ENCODE measurements at places on chromosomes 7 and 10.
A peak's percentile ranks its signal among the peaks of the same experiment; 100 is the strongest.

DNA sequence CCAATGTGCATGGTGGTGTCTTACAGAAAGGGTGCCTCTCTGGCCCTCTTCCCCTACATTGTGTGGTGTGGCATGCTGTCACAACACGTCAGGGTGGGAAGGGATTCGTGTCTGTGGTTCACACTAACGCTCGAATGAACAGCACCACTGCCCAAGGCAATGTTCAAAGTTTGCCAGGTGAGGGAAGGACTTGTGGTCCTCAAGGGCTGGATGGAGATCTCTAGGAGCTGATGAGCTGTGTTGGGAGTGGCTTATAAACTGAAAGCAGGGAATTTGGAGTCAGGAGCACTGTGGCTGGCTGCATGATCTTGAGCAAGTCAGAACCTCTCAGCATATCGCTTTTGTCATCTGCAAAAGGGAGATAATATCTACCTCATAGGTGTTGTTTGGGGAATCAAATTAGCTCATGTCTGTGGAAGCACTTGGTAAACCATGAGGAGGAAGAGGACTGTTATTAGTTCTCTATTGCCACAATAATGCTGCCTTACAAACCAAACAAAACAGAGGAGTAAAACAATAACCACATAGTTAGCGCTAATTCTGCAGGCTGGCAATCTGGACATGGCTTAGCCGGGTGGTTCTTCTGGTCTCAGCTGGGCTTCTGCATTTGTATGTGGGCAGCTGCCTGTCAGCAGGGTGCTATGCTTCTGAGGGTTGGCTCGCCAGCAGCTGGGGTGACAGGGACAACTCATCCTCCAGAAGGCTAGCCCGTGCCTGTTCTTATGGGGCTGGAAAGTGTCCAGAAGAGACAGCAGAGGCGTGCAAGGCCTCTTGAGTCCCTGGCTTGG, 22.9 kb upstream of the C10orf105 start:
- peak; percentile 31 for DNase-seq

DNA sequence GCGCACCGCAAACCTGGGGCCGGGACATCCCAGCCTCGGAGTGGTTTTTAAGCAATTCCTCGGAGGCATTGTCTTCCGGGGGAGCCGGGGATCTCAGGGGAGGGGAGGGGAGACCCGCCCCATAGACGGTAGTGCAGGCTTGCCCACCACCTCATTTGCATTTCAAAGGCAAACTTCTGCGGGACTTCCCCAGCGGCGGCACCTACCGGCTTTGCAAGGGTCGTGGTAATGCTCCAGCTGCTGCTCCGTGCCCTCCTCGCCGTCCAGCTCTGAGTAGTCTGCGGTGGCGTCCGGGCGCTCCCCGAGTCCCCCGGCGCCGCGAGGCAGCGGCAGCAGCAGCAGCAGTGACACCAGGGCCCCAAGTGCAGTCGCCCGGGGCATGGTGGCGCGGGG, 425 bp downstream of the TLL2 start:
- peak; percentile 33 for DNase-seq

DNA sequence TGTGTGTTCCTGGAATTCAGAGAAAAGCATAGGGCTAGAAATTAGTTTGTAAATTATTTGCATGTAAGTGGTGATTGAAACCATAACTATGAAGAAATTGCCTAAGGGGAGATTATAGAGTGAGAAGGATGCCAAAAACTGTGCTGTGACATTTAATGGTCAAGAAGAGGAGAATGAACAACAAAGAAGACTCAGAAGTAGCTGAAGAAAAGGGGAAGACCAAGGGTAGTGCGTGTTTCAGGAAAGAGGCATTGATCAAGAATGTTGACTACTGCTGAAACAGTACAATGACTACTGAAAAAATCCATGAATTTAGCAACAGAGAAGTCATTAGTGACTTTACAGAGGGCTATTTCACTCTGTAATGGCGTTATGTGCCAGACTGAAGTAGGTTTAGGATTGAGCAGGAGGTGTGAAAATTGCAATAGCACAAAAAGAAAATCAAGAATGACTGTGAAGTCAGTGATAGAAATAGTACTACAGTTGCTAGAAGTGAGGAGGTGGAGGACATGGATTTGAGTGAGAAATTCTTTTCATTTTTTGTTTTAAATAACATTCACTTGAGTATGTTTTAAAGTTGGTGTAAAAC, 28.9 kb upstream of the SAMD9L start:
- DNase-seq: no peak

DNA sequence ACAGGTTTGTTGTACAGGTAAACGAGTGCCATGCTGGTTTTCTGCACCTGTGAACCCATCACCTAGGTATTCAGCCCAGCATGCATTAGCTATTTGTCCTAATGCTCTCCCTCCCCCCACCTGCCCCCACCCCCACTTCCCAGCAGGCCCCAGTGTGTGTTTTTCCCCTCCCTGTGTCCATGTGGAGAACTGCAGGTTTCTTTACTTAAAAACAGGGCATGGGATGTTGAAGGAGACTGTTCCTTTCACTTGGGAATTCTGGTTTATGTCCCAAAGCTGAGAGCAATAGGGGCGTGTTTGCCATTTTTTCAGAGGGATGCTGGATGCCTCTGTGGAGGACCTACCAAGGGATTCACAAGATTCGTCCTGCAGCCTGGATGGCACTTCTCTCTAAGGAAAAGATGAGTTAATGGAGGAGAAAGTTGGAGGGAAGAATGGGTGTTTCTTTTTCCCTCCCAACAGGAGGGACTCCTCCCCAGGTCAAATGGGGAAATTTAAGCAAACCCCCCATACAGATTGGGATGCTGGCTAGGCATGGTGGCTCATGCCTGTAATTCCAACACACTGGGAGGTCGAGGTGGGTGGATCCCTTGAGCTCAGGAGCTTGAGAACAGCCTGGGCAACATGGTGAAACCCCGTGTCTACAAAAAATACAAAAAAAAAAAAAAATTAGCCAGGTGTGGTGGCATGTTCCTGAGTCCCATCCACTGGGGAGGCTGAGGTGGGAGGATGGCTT, 136.0 kb downstream of the GALNT17 start:
- no peak for DNase-seq

DNA sequence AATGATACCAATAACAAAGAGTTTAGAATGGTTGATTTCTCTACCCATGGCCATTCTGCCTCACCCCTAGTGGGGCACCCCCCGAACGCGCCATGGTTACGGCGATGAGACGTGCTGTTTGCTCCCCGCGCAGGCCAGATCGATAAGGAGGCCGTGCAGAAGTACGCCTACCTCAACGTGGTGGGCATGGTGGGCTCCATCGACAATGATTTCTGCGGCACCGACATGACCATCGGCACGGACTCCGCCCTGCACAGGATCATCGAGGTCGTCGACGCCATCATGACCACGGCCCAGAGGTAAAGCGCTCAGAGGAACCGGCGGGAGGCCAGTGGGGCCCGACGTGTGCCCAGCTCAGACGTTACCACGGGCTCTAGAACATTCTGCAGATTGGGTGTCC, 36.3 kb downstream of the PFKP start:
- no peak for DNase-seq

- peak; percentile 78 for DNase-seq
These were observed 240.3 kb upstream of the KAT6B start for GRCh38 chr10:74586088-74586585.

- DNase-seq: peak; percentile 63
These were observed 1.2 kb downstream of the TPK1 start for GRCh38 chr7:144834641-144835144.

GRCh38 chr10:76405922-76406321, 974.5 kb downstream of the LRMDA start:
- no peak for DNase-seq

DNA sequence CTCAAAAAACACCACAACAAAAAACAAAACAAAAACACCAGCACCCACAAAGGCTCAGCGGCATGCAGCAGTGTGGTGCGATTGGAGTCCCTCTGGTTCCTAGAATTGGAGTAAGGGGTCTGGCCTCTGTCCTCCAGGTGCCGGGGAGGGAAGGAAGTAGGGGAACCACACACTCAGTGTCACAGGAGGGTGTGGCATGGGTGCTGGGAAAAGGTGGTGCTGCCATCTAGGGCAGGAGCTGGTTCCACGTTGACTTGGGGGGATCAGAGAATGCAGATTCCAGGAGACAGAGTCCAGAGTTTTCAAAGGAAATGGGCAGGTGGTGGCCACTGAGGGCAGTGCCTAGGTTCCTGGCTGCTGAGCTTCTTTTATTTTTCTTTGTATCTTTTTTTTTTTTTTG, 19.8 kb upstream of the WIPI2 start:
- no peak for DNase-seq

DNA sequence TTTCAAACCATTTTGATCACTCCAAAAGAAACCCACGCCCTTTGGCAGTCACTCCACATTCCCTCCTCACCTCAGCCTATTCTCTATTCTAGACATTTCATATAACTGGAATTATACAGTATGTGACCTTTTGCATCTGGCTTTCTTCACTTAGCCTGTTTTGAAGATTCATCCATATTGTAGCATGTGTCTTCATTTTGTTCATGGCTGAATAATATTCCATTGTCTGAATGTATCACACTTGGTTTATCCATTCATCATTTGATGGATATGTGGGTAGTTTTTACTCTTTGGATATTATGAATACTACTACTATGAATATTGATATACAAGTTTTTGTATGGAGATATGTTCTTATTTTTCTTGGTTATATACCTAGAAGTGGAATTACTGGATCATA, 3.5 kb upstream of the OTUD1 start:
- DNase-seq: no peak

- peak; percentile 79 for DNase-seq
These were observed 5.0 kb upstream of the ANKRD61 start for GRCh38 chr7:6026011-6026819.

GRCh38 chr7:101159696-101160674, 5.4 kb downstream of the VGF start:
- no peak for DNase-seq

DNA sequence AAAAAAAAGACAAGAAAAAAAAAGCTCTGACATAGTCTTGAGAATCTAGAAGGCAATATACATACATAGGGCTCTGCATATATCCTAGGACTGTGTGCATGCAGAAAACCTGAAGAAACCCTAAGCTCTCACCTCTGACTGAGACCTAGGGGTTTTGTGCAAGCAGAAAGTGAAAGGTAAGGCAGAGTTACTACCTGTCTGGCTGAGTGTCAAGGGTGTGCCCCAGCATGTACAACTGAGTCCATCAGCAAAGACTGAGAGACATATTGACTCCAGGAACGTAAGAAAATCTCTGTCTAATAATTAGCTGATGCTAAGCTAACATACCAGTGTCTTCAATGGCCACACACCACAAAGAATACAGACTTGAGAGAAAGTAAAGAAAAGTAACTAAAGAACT, 16.3 kb upstream of the HNRNPH3 start:
- DNase-seq: no peak

DNA sequence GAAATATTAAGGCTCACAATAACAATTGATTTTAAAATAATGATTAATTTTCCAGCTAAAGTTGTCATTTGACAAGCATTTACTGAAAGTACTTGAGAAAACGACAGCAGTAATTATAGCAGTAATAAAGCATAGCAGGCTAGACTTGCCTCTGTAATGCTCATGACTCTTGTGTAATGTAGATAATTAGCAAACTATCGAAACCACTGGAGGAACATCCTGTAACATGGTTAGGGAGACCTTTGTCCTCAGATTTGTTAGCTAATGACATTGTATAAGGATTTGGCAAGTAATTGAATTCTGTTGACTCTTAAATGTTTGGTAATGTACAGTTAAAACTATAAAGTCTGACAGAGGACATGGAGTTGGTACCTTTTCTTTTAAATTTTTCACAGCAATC, 24.8 kb downstream of the ARL4A start:
- DNase-seq: no peak

DNA sequence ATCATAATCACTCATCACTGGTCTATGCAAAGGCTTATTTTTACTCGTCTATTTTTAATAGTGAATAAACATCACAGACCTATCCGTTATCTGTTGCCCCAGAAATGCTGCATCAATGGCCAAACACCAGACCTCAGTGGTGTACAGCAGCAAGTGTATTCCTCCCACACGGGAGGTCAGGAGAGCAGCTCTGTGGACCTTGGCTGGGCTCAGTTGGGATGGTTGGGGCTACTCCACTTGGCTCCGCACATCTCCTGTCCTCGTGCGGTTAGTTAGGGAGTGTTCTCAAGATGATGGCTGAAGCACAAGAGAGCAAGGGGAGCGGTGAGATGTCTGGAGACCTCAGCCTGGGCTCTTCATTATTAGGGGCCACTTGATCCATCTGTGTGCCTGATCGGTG, 2.0 kb downstream of the AKR1E2 start:
- DNase-seq: no peak

GRCh38 chr10:178208-178607, 43.0 kb downstream of the ZMYND11 start:
- DNase-seq: peak; percentile 22

DNA sequence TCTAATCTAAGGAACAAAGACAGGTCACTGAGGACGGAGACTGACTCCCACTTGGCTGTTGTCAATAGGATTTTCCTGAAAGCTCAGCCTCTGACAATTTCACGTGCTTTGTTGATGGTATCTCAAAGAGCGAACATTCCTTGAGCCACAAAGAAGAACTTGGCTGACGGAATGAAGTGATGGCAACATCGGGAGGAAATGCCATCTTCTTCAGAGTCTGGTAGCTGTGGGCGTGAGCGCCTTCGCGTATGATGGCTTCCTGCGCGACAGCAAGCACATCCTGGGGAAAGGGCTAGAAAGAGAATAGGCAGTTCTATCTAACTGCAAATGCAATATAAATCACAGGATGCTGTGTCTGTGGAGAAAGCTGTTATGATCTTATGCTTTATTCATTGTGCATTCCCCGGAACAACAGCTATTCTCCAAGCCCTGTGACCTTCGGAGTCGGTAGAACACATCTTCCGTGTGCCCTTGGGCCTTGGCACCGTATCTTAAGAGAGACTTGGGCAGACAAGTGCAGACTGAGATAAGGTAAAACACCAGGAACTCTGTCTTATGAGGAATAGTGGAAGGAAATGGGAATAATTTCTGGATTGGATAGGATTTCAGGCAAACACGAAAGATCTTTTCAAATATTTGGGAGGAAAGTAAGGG, 19.6 kb upstream of the GTPBP4 start:
- DNase-seq: no peak

- DNase-seq: no peak
These were observed 1.0 kb upstream of the HIF1AN start for GRCh38 chr10:100534726-100535125.
